Activated T-helper 2 cell treated with anti-CD3 and anti-CD28 coated beads, Interferon-gamma antibody, Interleukin-2, Interleukin-4, amounts not matched to agents 10 μg/mL and 5 μg/mL and 100 μg/mL, durations not matched to agents 14 hours and 24 hours and 36 hours (primary cell): ENCODE measurements at places on chromosomes 16 and 17. TPM values are rescaled to one million over a fixed set of nuclear protein-coding genes. Genes with fewer than 3 reads are reported as not detected.

Gene TNK1
- total RNA-seq: 4.0 and 5.2 TPM in 2 replicates

Gene TPSD1
- total RNA-seq: not detected in 2 replicates

Gene CD300LF
- not detected in 2 replicates for total RNA-seq

DNA sequence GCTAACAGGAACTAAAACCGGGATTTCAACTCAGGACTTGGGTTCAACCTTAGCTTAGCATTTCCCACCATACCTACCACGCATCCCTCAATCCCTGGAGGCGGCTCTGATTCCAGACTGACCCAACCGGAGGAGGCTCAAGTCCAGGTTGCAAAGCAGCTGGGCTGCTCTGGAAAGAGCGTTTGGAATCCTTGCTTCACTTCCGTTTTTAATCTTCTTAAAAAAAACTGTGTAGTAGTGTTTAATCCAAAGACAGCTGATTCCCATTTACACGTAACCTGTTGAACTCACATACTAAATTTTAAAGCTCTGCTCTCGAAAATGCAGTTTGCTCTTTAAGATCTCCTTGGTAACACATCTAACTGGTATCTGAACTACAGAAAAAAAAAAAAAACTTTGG, 50.0 kb downstream of the NXN start:
- H3K27me3 ChIP-seq: no peaks in the 10 kb centered on the region
- H3K27ac ChIP-seq: no peak overlapping the region
- no peak overlapping the region for H3K4me3 ChIP-seq
- H3K36me3 ChIP-seq: no peaks in the 10 kb centered on the region

GRCh38 chr17:66714046-66715023, 120.6 kb upstream of the CACNG5 start:
- DNase-seq: no peak
- H3K27ac ChIP-seq: peak overlapping the region; percentile 76
- H3K36me3 ChIP-seq: peaks cover 66% of the 10 kb centered on the region
- H3K4me3 ChIP-seq: no peak overlapping the region
